ENCODE measurements at places on chromosomes 2 and 18. TPM values are rescaled to one million over a fixed set of nuclear protein-coding genes. Genes with fewer than 3 reads are reported as not detected.

- no peaks in the 10 kb centered on the region for H3K27me3 ChIP-seq
- peaks cover 43% of the 10 kb centered on the region for H3K36me3 ChIP-seq
- no peak overlapping the region for H3K27ac ChIP-seq
- no peak overlapping the region for H3K4me3 ChIP-seq
- H3K4me1 ChIP-seq = peaks cover 15% of the 10 kb centered on the region
Observed at GRCh38 chr2:61044636-61045035, 21.0 kb upstream of the SANBR start.

- no peaks in the 10 kb centered on the region for H3K4me1 ChIP-seq
- H3K27me3 ChIP-seq = no peaks in the 10 kb centered on the region
Observed at GRCh38 chr2:106316915-106317314, 122.8 kb upstream of the UXS1 start.

DNA sequence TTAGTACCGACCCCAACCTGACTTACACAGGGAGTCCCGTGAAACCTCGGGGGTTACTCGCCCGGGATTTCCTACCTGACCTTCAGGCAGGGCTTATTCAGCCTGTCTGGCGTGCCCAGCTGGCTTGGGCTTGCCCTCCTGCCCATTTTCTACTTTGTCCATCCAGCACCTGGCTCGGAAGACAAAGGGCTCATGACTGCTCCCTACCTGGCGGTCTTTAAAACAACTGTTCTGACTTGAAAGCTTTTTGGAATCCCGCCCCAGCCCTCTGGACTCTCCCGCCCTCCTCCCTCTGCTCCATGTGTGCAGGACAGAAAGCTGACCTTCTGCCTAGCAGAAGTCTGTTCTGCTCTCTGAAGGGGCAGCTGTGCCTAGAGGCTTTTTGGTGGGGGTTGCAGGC, 43.1 kb downstream of the ACKR3 start:
- H3K4me1 ChIP-seq = no peaks in the 10 kb centered on the region
- H3K27ac ChIP-seq = no peak overlapping the region
- H3K36me3 ChIP-seq = no peaks in the 10 kb centered on the region
- H3K4me3 ChIP-seq = no peak overlapping the region
- DNase-seq = no peak

The ZBTB7C gene
- 10.1 TPM for total RNA-seq

GRCh38 chr2:121707920-121708361, 28.7 kb downstream of the NIFK start:
- no peak overlapping the region for H3K4me3 ChIP-seq
- DNase-seq = no peak
- H3K27me3 ChIP-seq = no peaks in the 10 kb centered on the region
- H3K36me3 ChIP-seq = no peaks in the 10 kb centered on the region
- H3K4me1 ChIP-seq = no peaks in the 10 kb centered on the region
- no peak overlapping the region for H3K27ac ChIP-seq

The DRC1 gene
- total RNA-seq = not detected

The RFTN2 gene
- 12.5 TPM for total RNA-seq

The C2orf81 gene
- not detected for total RNA-seq

- peak overlapping the region; percentile 97 for H3K4me3 ChIP-seq
- H3K36me3 ChIP-seq = peaks cover 41% of the 10 kb centered on the region
- peak; percentile 89 for DNase-seq
- no peaks in the 10 kb centered on the region for H3K27me3 ChIP-seq
Observed at GRCh38 chr2:55616551-55617174, 759 bp downstream of the PPP4R3B start.

DNA sequence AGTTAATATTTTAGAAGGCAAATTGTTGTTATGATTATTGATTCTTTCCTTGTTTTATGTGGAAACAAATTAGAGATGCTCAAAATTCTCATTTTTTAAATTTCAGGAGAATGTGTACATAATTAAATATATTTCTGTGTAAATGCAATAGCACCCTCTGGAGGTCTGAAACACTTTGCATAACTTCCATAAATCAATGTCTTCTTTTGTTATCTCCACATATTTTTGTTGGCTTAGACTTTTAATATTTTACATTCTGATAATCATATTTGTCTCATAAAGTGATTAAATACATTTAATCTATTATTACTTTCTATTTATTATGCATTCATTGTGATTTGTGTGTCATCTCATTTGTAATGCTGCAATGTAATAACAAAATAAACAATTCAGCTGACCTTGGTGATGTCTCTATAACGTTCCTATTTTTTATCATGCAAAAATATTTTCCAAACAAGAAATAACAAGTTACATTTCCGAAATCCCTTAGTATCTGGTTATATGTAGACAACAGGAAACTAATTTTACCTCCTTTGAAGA, 201.8 kb upstream of the GALNT5 start:
- H3K4me3 ChIP-seq = no peak overlapping the region
- no peaks in the 10 kb centered on the region for H3K36me3 ChIP-seq
- no peak overlapping the region for H3K27ac ChIP-seq

All from stomach (tissue), 19 donors.